ENCODE measurements at places on chromosomes 3 and 15.

- no peaks in the 10 kb centered on the region for H3K4me1 ChIP-seq
- H3K36me3 ChIP-seq, result peaks cover 25% of the 10 kb centered on the region
- H3K4me3 ChIP-seq, result no peak overlapping the region
- no peak for DNase-seq
- H3K27ac ChIP-seq, result no peak overlapping the region
- no peaks in the 10 kb centered on the region for H3K27me3 ChIP-seq
These were observed 10.7 kb downstream of the CCDC32 start for GRCh38 chr15:40554161-40554525.

- DNase-seq, result peak; percentile 4
- H3K27ac ChIP-seq, result no peak overlapping the region
- no peak overlapping the region for H3K4me3 ChIP-seq
These were observed 203.8 kb upstream of the CD96 start for GRCh38 chr3:111338059-111338698.

- DNase-seq, result no peak
- H3K27ac ChIP-seq, result no peak overlapping the region
- H3K27me3 ChIP-seq, result peaks cover 4% of the 10 kb centered on the region
- H3K4me3 ChIP-seq, result no peak overlapping the region
These were observed 53.7 kb upstream of the INO80 start for GRCh38 chr15:41169781-41170180.

DNA sequence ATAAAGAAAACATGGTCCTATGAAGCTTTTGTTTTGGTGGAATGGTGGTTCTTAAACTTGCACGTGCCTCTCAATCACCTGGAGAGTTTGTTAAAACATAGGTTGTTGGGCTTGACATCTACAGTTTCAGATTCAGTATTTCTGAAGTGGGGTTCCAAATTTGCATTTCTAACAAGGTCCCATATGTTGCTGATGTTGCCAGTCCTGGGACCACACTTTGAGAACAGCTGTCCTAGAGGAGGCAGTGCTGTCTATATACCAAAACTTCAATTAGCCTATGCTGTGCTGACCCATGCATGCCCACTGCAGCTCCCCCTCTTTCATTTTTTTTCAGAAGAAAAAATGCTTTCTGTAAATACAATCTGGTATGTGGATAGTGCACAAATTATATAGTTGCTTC, 31.3 kb downstream of the ALCAM start:
- no peak overlapping the region for H3K4me3 ChIP-seq
- no peaks in the 10 kb centered on the region for H3K36me3 ChIP-seq
- no peak overlapping the region for H3K27ac ChIP-seq
- no peaks in the 10 kb centered on the region for H3K27me3 ChIP-seq
- H3K4me1 ChIP-seq, result no peaks in the 10 kb centered on the region

- H3K4me1 ChIP-seq, result no peaks in the 10 kb centered on the region
- H3K4me3 ChIP-seq, result no peak overlapping the region
- H3K27ac ChIP-seq, result no peak overlapping the region
- no peak for DNase-seq
- H3K27me3 ChIP-seq, result no peaks in the 10 kb centered on the region
- H3K36me3 ChIP-seq, result no peaks in the 10 kb centered on the region
These were observed 376.6 kb downstream of the RSL24D1 start for GRCh38 chr15:54820098-54820497.

- H3K36me3 ChIP-seq, result peaks cover 10% of the 10 kb centered on the region
- peak overlapping the region; percentile 99 for H3K4me3 ChIP-seq
- peaks cover 73% of the 10 kb centered on the region for H3K4me1 ChIP-seq
- no peak for DNase-seq
These were observed 507 bp downstream of the SLC12A6 start for GRCh38 chr15:34336991-34337556.

GRCh38 chr3:193736616-193737015, 143.6 kb downstream of the OPA1 start:
- no peak overlapping the region for H3K27ac ChIP-seq
- no peaks in the 10 kb centered on the region for H3K27me3 ChIP-seq
- no peak for DNase-seq
- H3K4me3 ChIP-seq, result no peak overlapping the region
- no peaks in the 10 kb centered on the region for H3K4me1 ChIP-seq

DNA sequence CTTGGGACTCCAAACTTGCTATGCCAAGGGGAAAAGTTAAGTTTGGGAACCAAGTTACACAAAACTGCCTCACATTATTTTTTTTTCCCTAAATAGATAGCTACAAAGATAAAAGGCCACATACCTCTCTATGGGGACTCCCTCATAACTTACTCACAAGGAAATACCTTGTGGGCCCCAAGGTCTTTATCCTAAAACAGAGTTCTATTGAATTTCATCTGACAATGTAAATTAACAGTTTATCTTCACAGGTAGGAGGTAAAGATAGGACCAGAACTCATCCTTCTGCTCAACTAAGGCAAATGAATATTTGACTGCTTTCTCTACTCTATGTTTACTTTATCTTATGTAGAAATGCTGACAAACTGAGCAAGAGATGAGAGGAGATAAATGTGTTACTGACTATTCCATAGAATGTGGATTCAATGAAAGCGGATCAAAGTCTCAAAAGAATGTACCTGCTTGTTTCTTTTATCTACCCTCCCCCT, 1278.0 kb downstream of the OTOL1 start:
- no peaks in the 10 kb centered on the region for H3K27me3 ChIP-seq
- no peaks in the 10 kb centered on the region for H3K4me1 ChIP-seq
- no peak for DNase-seq

DNA sequence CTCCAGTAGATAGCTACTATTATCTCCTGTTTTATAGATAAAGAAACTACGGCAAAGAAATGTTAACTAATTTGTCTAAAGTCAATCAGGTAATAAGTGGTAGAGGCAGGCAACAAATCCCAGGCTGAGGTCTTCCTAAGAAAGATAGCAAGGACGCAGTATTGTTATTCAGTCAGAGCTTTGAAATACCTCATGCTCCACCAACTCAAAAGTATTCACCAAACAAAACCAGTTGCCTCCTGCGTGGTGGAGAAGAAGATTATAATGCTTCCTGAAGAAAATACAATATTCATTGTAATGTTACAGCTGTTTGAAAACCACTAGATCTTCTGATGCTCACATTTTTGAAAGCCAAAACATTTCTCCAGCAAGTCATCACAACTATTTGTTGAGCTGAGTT, 138.2 kb upstream of the CNTN4 start:
- H3K27ac ChIP-seq, result no peak overlapping the region
- no peaks in the 10 kb centered on the region for H3K27me3 ChIP-seq
- no peaks in the 10 kb centered on the region for H3K4me1 ChIP-seq
- no peaks in the 10 kb centered on the region for H3K36me3 ChIP-seq

DNA sequence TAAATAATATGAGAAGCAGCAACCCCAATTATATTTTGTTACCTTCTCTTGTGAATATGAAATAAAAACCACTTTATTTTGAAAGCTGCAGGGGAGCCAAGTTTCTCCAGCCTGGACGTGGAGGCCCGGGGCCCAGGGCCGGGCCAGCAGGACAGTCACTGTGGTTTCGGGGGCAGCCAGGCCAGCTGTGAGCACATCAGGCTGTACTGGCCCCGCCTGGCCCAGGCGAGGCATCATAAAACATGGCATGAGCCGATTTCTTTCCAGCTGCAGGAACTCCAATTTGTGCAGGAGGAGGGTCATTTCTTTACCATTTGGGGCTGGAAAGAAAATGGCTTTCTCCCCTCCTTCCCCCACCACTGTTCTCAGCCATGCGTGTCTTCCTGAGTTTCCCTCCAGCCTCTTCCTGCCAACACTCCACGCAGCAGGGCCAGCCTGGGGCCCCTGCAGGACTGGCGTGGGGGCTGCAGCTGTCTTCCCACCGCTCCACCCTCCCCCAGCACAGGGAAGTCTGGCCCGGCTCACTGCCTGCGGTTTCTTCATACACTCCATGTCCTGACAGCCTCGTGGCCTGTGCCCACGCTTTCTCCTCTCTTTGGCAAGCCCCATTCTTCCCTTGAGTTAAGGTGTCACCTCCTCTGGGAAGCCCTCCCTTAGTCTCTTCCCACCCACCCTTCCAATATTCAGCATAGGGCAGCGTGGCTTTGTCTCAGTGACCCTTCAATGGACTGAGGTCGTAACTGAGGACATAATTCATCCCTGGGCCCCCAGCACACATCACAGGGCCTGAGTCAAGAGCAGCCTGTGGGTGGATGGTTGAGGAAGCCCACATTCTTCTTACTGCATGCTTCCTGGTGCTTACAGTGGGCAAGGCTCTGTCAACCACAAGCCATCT, 135.8 kb downstream of the CHSY1 start:
- no peak overlapping the region for H3K27ac ChIP-seq
- no peak for DNase-seq
- no peaks in the 10 kb centered on the region for H3K4me1 ChIP-seq
- H3K36me3 ChIP-seq, result no peaks in the 10 kb centered on the region
- no peak overlapping the region for H3K4me3 ChIP-seq

GRCh38 chr15:57102858-57103257, 184.4 kb downstream of the TCF12 start:
- no peak overlapping the region for H3K4me3 ChIP-seq
- no peak overlapping the region for H3K27ac ChIP-seq
- no peak for DNase-seq
- peaks cover 3% of the 10 kb centered on the region for H3K36me3 ChIP-seq

DNA sequence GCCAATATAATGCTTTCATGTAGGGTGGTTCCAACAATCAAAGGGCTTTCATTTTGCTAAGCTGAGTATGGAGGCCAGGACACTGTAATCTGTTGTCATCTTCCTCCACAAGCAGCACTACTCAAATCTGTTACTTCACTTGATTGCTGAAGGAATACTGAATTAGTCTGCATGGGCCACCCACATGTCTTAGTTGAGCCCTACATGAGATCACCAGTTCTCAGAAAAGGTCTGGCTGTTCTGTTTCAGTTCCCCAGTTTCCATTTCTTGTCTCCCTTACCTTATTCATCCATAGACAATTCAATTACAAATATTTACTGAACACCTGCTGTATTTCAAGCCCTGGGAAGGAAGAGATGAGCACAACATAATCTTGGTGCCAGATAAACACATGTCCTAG, 119.2 kb downstream of the FHIT start:
- no peak overlapping the region for H3K27ac ChIP-seq
- H3K4me3 ChIP-seq, result no peak overlapping the region
- no peaks in the 10 kb centered on the region for H3K27me3 ChIP-seq
- no peaks in the 10 kb centered on the region for H3K4me1 ChIP-seq

- H3K27me3 ChIP-seq, result peaks cover 9% of the 10 kb centered on the region
- peaks cover 6% of the 10 kb centered on the region for H3K4me1 ChIP-seq
- no peaks in the 10 kb centered on the region for H3K36me3 ChIP-seq
- DNase-seq, result no peak
- no peak overlapping the region for H3K27ac ChIP-seq
- no peak overlapping the region for H3K4me3 ChIP-seq
These were observed 237.4 kb downstream of the TLE3 start for GRCh38 chr15:69860321-69860720.

- H3K27me3 ChIP-seq, result no peaks in the 10 kb centered on the region
- no peaks in the 10 kb centered on the region for H3K36me3 ChIP-seq
- no peak overlapping the region for H3K27ac ChIP-seq
- no peak for DNase-seq
These were observed 229.8 kb downstream of the NFKBIZ start for GRCh38 chr3:102078854-102079808.

- H3K4me3 ChIP-seq, result no peak overlapping the region
- peaks cover 27% of the 10 kb centered on the region for H3K4me1 ChIP-seq
- peaks cover 9% of the 10 kb centered on the region for H3K27me3 ChIP-seq
- H3K36me3 ChIP-seq, result no peaks in the 10 kb centered on the region
These were observed 43.4 kb downstream of the MUC20 start for GRCh38 chr3:195763843-195764825.

- peaks cover 2% of the 10 kb centered on the region for H3K27me3 ChIP-seq
- H3K4me3 ChIP-seq, result no peak overlapping the region
- H3K27ac ChIP-seq, result no peak overlapping the region
These were observed 34.3 kb upstream of the TRAK1 start for GRCh38 chr3:42056840-42057239.

DNA sequence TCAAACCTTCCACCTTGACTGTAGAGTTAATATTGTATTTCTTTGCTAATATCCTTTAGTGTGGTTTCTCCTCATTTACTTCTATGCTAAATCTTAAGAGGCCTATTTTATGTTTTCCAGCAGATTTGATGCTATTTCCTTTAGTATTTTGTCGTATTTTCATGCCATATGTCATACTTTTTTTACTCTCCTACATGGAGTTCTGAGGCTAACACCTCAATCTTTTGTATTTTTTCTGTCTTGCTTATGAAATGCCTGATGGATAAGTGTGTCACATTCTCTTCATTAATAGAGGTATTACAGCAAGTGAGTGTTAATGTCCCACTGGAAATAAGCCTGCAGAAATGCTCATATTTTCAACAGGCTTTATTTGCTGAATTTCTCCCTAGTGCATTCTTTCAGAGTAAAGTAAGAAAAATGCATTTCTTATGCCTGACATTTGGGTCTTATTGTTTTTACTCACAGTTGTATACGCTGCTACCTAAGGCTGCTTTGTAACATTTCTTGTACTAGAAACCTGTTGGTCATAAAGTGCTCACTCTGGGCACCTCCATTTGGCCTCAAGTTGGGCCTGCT, 63.2 kb downstream of the DIPK2A start:
- H3K36me3 ChIP-seq, result no peaks in the 10 kb centered on the region
- H3K27ac ChIP-seq, result no peak overlapping the region
- peaks cover 2% of the 10 kb centered on the region for H3K4me1 ChIP-seq

DNA sequence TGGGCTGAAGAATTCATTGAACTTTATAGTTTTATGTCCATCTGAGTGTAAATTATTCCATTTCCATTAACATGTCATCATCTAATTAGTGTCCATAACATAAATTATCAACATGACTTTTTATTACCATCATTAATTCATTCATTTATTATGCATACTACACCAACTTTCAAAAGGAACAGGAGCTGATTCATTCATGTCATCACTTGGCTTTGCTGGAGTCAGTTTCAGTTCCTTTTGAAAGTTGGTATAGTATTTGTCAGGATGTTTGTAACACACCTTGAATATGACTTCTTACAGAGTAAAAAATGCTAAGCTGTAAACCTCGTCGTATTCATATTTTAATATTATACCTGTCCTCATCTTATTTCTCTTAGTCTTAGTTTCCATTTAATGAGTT, 298.0 kb upstream of the RBMS3 start:
- H3K4me1 ChIP-seq, result no peaks in the 10 kb centered on the region
- no peak overlapping the region for H3K27ac ChIP-seq
- DNase-seq, result no peak
- no peaks in the 10 kb centered on the region for H3K27me3 ChIP-seq

DNA sequence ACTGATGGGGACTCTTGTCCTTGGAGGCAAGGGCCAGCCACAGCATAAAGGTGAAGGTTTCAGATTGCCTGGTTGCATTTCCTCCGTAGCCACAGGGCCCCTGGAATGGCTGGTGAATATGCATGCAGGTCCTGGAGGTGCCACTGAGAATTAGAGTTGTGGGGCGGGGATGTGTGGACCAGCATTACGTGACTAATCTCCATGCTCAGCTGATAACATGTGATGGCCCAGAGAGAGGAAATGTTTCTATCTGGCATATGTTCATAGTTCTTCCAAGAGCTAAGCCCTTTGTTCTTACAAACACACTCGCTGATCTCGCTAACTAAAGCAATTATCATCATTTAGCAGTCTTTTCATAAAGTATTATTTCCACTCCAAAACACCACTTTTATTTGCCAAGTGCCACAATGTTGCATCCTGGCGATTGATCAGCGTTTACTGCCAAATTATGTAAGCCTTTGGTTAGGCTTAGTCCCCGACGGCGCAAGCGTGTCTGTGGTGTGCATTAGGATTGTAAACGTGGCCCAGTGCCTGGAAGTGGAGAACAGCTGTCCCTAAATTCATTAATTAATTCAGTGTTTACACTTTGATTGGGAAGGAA, 55.9 kb downstream of the CGNL1 start:
- H3K4me1 ChIP-seq, result no peaks in the 10 kb centered on the region
- no peak for DNase-seq
- no peak overlapping the region for H3K4me3 ChIP-seq
- no peaks in the 10 kb centered on the region for H3K36me3 ChIP-seq
